ENCODE measurements at places on chromosomes 1 and 21.

- H3K27me3 ChIP-seq: no peaks in the 10 kb centered on the region
- no peak overlapping the region for H3K4me3 ChIP-seq
- no peak for DNase-seq
Measured at GRCh38 chr1:147756341-147756740, 4.1 kb downstream of the GJA5 start.

DNA sequence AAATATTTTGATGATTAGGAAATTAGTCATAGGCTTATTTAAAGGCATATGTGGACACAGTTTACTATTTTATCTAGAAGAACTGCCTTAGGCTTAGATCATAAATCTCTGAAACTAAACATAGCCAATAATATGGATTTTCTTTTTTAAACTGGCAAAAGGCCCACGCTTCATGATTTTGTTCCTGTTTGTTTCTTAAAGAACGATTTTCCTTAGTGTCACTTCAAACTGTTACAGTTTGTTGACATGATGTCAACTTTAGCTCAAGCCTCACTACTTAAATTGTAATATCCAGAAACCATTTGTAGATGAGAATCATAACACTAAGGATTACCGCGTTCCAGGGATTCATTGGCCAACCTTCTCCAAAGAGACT lies 322.6 kb downstream of the HHIPL2 start:
- H3K4me1 ChIP-seq: no peaks in the 10 kb centered on the region
- no peak overlapping the region for H3K27ac ChIP-seq
- DNase-seq: no peak
- no peaks in the 10 kb centered on the region for H3K27me3 ChIP-seq
- H3K36me3 ChIP-seq: no peaks in the 10 kb centered on the region

- no peak overlapping the region for H3K4me3 ChIP-seq
- no peaks in the 10 kb centered on the region for H3K36me3 ChIP-seq
- DNase-seq: no peak
Measured at GRCh38 chr21:15496911-15497310, 232.9 kb upstream of the USP25 start.

- H3K4me3 ChIP-seq: no peak overlapping the region
- no peak for DNase-seq
- no peaks in the 10 kb centered on the region for H3K36me3 ChIP-seq
- no peak overlapping the region for H3K27ac ChIP-seq
Measured at GRCh38 chr1:110686188-110686587, 11.4 kb upstream of the KCNA3 start.

Measured in osteocyte (in vitro differentiated cells).